ENCODE measurements at places on chromosomes 3 and 15.

DNA sequence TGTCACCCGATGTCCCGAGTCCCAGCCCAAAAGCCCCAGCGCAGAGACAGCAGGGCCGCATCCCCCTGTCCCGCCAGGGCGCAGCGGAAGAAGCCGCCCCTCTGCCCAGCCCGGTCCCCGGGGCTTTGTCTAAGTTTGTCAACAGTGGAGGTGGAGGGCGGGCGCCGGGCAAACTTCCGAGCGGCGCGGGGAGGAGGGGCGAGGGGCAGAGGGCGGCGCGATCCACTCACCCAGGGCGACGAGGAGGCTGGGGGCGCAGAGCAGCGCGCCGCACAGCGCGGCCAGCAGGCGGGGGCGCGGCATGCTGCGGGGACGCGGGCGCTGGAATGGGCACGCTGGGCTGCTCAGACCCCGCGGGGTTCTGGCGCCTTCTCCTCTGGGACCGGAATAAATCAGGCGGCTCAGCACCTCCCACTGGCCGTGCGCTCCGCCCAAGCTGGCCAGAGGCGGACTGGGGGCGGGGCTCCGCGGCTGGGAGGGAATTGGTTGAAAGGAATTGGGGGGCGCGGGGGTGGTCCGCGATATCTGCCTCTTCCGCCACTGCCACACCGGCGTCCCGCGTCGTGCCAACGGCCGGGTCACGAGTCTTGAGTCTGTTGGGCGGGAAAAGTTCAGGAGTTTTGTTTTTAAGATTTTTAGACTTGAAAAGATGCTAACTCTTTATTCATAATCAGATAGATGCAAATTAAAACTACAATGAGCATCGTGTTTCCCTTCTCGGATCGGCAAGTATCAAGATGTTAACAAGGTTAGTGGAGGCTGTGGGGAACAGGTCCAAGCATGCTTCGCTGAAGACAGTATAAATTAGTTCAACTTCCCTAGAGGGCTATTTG lies at the start of gene MFGE8:
MFGE8 (minus strand) TSS at position 363 of the 833 bp plus-strand sequence; CDS start at position 303, 60 bp downstream.
- peak; percentile 62 for DNase-seq

- DNase-seq, result no peak
Measured at GRCh38 chr15:46316024-46316423, 681.2 kb downstream of the SQOR start.

DNA sequence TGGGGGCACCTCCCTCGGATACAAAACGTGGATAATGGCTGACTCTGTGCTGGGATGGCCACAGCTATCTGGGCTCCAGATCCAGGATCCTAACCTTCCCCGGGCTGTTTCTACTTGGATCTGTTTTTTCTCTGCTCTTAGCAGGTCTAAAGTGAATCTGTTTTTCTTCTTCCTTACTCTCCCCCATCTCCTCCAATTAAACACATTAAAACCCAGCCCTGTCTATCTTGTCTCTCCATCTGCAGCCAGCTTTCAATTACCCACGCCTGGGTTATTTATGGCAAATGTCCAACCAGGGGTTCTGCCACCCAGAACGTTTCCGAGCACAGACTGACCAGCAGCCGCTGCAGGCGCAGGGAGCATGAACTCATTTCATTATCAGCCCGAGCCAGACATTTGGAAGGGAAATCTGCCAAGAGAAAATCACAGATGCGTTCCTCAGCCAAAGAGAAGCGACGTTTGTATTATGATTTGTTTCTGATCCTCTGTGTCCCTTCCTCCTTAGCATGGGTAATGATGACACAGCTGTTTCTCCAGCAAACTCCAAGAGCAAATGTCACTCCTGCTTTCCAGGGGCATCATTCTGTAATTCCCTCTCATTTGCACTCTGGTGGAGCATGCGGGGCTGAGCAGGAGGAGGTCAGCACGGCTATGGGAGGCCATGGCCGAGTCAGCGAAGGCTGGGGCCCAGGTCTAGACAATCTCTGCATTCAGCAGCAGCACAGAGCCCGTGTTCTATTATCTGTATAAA lies 42.0 kb downstream of the UMPS start:
- DNase-seq, result peak; percentile 80

DNA sequence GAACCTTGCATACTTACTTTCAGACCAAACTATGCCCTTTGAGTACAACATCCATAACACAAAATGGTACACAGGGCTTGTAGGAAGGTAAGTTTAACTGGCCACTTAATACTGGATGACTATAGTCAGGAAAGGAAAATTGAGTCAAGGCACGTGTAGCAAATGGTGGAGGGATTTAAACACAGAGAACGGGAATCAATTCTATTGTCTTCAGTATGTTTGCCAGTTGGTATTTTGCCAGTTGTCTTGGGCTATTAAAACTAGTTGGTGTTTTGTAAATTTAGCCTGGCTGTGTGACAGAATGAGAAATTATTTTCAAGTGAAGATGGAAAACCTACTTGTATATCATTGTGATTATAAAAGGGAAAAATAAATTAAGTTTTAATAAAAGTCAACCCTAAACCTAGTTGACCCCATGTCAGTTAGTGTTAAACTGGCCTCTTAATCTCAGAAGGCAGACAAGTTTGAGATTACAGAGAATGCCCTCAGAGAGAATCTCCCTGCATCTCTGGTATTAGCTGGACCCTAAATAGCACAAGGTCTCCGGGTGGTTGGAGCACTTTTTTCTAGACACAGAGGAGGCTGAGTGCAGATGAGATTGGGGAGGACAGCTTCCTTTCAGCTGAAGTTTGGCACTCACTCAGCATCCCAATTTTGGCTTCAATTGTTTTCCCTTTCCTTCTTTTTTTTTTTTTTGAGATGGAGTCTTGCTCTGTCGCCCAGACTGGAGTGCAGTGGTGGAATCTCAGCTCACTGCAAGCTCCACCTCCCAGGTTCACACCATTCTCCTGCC lies 91.2 kb downstream of the MB21D2 start:
- DNase-seq, result no peak
